ENCODE measurements at places on chromosomes 4 and X. TPM values are rescaled to one million over a fixed set of nuclear protein-coding genes. Genes with fewer than 3 reads are reported as not detected.
A peak's percentile ranks its signal among the peaks of the same experiment; 100 is the strongest.

DNA sequence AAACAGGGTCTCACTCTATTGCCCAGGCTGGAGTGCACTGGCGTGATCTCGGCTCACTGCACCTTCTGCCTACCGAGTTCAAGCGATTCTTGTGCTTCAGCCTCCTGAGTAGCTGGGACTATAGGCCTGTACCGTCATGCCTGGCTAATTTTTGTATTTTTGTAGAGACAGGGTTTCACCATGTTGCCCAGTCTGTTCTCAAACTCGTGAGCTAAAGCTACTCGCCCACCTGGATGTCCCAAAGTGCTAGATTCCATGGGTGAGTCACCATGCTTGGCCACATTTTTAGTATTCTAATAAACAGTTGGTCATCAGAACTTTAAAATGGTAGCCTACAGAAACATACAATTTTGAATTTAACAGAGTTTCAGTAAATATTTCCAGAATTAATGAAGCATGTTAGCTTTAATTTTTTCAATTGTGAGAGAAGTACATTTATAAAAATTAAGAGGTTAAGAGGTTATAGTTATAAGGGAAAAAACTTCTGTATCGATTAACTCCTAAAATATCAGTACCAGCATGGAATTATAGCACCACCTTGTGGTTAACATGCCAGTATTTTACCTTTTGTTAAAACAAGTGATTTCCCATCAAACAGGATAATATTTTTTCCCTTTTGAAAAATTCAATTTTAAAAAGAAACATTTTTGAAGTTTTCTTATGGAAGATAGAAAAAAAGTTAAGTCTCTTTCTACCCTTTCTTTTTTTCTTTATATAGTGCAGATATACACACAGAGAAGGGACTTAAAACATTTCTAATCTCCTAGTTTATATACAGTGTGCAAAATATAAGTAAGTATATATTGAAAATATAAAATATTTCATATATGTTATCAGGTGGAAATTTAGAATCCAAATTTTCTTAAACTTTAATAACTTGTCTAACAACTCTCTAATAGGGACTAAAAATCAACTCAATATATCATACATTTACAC is 35.4 kb downstream of the CEP44 start:
- H3K4me1 ChIP-seq: no peaks in the 10 kb centered on the region
- no peak for DNase-seq
- no peak overlapping the region for H3K4me3 ChIP-seq
- H3K27me3 ChIP-seq: no peaks in the 10 kb centered on the region
- no peaks in the 10 kb centered on the region for H3K36me3 ChIP-seq

DNA sequence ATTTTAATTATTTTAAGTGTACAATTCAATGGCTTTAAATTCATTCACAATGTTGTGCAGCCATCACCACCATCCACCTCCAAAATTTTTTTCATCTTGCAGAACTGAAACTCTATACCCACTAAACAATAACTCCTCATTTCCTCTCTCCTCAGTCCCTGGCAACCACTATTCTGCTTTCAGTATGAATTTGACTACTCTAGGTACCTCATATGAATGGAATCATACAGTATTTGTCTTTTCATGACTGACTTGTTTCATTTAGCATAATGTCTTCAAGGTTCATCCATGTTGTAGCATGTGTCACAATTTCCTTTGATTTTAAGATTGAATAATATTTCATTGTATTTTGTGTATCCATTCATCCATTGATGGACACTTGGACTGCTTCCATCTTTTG is 46.9 kb downstream of the KIF4A start:
- H3K36me3 ChIP-seq: peaks cover 2% of the 10 kb centered on the region
- DNase-seq: no peak
- H3K27ac ChIP-seq: no peak overlapping the region
- H3K4me1 ChIP-seq: peaks cover 7% of the 10 kb centered on the region
- no peak overlapping the region for H3K4me3 ChIP-seq

The CT45A9 gene
- total RNA-seq: not detected

The PTCHD1 gene
- not detected for total RNA-seq

The SSX4B gene
- total RNA-seq: not detected

GRCh38 chr4:173509036-173510001 is 20.7 kb downstream of the HAND2 start:
- H3K36me3 ChIP-seq: peaks cover 6% of the 10 kb centered on the region
- H3K4me3 ChIP-seq: peak overlapping the region; percentile 69
- H3K4me1 ChIP-seq: peaks cover 24% of the 10 kb centered on the region
- H3K27me3 ChIP-seq: peaks cover 73% of the 10 kb centered on the region

All from activated CD4-positive, alpha-beta memory T cell treated with anti-CD3 and anti-CD28 coated beads for 36 hours (primary cell).